ENCODE measurements at places on chromosomes 1 and 21.

DNA sequence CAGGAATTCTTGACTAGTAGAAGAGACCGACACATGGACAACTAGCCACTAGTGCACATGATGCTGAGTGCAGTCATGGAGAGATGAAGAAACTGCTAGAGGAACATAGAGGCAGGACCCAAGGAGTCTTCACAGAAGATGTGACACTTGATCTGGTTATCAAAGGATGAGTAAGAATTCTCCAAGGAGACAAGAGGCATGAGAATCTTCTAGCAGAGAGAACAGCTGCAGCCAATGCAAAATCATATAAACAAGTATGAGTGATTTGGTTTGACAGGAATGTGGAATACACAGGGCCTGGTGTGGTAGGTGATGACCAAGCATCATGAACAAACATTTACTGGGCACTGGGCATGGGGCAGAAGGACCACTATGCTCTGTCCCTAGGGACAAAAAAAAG is 140.9 kb upstream of the CTTNBP2NL start:
- no peak for DNase-seq

DNA sequence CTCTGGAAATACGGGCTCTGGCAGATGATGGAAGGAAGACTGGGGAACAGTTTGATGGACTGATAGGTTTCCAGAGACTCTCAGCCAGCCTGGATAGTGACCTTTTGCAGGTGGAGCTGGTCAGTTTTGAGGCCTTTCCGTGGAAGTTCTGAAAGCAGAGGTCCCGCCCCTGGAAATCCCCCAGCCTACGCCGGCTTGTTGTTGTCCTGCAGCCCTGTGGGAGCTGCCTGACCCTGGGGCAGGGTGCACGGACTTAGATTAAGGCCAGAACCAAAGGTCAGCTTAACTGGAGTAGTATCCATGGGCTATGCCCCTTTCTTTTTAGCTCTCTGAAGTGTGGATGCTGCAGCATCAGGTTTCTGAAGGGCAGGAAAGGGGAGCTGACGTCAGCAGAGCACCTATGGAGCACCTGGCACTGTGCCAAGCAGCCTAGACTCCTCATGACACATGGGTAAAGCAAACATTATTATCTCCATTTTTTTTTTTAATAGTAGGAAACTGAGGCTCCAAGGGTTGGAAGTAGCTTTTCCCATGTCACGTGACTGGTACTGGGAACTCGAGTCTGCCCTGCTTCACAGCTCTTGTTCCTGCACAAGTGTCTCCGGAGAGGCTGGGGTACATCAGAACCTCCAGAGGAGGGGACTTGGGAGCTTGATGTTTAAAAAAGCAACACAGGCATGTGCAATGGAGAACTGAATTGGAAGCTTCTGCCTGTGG is 38.5 kb downstream of the IER5 start:
- no peak for DNase-seq

- no peak for DNase-seq
Measured at GRCh38 chr1:12464598-12465056, 153.4 kb downstream of the DHRS3 start.

DNA sequence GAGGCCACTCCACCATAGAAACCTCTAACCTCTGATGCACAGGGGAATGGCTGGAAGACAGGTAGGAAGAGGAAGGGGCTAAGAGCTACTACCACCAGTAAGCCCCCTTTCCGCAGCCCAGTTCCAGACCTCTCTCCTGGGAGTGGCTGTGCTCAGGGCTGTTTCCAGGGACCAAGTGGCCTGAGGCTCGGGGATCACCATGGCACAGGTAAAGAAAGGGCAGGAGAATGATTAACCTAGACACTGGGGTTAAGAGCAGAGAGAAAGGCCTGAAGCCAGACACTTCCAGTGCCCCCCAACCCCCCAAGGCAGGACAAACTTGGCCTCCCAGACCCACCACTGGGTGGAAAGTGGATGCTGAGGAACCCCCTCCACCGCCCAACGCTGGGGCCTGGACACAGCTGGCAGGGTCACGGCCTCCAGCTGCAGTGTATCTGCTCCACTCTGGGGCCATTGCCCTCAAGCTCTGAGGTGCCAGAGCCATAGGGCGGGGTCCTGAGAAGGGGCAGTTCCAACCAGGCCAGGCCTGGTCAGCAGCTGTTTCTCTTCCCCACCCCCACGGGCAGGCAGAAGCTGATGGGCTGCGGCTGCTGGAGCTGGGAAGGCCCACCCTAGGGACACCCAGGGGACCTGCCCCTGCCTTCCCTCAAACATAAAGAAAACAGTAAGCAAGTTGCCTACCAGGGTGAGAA is 2.6 kb downstream of the TAGLN2 start:
- DNase-seq, result no peak

DNA sequence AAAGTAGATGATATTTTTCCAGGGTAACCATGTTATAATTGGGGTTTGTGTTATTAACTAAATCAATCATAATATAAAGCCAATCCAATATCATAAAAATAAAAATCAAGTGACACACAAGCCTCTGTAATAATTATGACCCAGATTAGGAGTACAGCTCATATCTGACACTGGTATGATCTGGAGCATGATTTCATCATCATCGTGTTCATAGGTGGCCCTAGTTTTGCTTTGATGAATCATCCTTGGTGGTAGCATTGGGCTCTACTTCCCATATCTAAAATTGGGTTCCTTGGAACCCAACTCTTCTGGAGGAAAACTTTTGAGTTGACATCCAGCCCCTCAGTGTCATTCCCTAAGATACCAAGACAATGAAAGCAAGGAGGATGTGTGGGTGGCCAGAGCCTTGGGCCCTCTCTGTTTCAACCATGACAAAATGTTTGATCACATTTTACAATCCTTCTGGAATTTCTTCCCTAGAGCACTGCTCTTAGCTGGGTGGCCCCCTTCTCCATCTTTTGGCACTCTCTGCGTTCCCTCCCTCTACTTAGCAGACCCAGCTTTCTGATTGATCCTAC is 37.0 kb upstream of the ENAH start:
- DNase-seq, result no peak

- no peak for DNase-seq
Measured at GRCh38 chr1:198162091-198162767, 5.4 kb downstream of the NEK7 start.

All from stimulated activated CD8-positive, alpha-beta memory T cell treated with anti-CD3 and anti-CD28 coated beads, Interleukin-15, amount 100 ng/mL, for 1 hour (primary cell).